Neural crest cell (in vitro differentiated cells): ENCODE measurements at places on chromosomes 5 and 9. TPM values are rescaled to one million over a fixed set of nuclear protein-coding genes. Genes with fewer than 3 reads are reported as not detected.

Gene ZNF879
- total RNA-seq: 6.6 and 7.4 TPM in 2 replicates

Gene ADAMTS12
- 10.4 and 10.8 TPM in 2 replicates for total RNA-seq

GRCh38 chr5:169429044-169429443, 128.1 kb upstream of the SLIT3 start:
- DNase-seq: no peak

DNA sequence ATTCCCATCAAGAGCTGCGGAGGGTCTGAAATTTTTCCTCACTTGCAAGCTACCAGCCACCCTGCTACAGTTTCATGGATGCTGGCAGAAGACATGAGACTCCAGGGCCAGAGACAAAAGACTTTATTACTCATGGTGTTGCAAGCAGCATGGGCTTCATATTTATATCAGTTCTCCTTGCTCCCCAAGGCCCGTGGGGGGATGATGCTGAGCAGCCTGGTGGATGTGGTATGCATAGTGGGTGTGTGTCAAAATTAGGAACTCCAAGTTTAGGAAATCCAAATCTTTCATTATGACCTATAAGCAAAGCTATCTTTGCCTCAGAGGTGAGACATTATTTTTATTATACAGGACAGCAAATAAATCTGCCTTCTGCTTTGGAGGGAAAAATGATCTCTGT, 105.7 kb upstream of the ALDH1B1 start:
- no peak for DNase-seq

DNA sequence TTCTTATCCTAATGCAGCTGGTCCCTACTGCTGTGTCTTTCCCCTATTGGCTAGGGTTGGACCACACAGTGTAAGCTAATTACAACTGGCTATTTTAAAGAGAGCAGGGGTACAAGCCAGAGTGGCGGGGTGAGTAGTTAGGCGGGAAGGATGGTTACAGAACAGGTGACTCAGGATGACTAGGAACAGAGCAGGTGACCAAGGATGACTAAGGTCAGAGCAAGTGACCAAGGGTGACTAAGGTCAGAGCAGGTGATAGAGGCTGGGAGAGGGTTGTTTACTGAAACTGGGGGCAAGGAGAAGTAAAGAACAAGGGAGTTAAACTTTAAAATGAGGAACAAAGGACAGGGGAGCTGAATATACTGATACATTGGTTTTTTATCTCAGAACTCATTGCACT, 125.4 kb downstream of the PTTG1 start:
- DNase-seq: no peak
